Activated CD4-positive, alpha-beta memory T cell treated with anti-CD3 and anti-CD28 coated beads for 36 hours (primary cell): ENCODE measurements at places on chromosomes 2 and 18.

DNA sequence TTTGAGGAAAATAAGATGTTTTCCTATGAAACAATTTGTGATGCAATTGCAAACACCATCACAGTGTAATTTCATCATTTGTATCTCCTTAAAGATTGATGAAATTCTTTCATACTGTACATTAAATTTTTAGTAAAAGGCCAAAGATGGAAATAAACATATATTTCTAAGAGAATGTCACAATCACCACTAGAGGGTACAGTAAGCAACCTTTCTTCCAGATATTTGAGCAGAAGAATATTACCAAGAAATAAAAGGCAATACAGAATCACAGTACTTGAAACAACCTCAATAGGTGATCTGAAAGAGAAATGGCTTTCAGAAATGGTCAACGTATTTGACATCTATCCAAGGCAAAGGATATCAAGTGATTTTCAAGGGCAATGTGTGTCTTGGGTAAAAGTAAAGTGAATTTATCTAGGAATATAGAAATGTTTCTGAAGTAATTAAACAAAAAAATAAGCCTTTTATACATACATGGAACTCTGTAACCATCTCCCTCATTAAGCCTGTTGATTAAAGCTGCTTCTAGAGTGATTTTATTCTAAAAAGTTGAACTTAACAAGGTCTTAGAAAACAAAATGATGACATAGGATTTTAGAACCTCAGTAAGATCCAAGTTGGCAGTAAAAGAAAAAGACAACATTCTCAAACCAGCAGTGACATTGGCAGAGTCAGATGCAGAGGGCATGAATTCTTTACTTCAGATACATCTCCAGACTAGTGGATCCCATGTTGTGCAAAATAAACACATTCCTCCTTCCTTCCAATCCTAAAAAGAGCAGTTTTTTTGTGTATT lies 90.3 kb upstream of the SESTD1 start:
- no peak for DNase-seq

DNA sequence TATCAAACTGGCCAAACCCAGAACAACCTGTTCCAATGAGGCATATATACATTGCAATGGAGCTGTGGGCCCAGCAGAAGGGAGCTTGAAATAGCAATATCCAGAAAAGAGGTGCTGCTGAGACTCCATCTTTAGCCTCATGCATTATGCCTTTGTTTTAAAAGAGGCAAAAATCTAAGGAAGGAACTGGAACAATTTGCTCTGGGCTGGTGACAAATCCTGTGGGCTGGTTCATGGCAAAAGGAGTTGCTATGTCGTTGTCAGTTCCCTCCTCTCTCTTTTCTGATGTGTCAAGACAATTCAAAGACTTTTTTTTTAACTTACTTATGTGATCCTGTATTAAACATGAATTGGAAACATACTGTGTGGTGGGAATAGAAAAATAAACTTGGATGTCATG lies 124.2 kb upstream of the FSHR start:
- DNase-seq = no peak

DNA sequence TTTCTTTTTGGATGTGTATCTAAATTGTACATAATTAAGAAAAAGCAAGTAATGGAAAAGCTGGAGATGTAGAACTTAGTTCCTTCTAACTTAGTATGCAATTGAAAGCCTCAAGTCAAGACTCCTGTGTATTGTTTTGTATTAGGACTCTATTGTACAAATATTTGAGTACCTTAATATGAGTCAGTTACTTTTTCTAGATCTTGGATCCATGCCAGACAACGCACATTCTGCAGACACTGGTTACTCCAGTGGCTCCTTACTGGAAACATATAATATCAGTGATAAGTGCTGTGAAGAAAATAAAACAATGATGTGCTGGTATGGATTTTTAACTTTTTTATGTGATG lies 1.5 kb downstream of the SLC39A10 start:
- DNase-seq = no peak

DNA sequence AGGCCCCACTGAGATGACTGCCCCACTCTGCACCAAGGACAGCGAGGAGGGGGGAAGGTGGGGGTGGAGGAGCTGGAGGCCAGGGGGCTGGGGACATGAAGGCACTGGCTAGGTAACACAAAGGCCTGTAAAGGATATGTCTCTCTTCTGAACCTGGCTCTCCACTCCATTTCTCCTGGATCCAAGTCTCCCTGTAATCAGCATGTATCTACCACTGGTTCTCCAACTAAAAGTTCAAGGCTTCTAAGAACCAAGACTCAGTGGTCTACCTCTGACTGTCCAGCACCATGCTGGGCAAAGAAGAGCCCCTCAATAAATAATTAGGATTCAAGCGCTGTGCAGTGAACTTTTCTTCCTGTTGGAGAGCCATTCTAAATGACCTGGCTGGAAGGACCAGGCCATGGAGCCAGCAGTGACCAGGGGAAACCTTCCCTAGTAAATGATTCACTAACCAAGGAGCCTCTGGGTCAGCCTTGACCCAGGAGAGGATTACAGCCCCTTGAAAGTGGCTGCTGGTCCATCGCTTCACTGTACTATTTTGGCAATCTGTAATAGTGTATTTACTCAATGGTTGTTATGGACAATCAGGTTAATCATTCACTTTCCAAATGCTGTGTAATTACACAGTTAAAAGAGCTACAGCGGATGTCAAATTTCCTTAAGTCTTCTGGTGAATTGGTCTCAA lies 73.2 kb downstream of the BCL11A start:
- DNase-seq = no peak

GRCh38 chr18:8657873-8658470 lies 47.4 kb upstream of the MTCL1 start:
- no peak for DNase-seq
